ENCODE measurements at places on chromosomes 6 and 20.

DNA sequence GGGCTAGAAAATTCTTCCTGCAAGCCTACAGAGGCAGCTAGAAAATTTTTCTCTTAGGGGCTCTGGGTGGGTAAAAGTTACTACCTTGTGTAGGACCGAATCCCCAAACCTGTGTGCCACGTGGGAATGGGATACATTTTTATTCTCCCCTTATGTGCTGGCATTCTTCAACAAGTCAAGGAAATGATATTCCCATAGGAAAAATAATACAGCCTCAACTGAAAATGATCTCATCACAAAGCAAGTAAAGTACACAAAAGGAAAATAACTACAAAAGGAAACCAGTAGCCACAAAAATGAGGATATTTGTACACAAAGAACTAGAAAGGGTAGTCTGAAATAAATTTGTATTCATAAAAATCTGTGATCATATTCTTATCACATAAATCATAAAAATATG lies 298.1 kb downstream of the LAMA2 start:
- DNase-seq, result no peak

DNA sequence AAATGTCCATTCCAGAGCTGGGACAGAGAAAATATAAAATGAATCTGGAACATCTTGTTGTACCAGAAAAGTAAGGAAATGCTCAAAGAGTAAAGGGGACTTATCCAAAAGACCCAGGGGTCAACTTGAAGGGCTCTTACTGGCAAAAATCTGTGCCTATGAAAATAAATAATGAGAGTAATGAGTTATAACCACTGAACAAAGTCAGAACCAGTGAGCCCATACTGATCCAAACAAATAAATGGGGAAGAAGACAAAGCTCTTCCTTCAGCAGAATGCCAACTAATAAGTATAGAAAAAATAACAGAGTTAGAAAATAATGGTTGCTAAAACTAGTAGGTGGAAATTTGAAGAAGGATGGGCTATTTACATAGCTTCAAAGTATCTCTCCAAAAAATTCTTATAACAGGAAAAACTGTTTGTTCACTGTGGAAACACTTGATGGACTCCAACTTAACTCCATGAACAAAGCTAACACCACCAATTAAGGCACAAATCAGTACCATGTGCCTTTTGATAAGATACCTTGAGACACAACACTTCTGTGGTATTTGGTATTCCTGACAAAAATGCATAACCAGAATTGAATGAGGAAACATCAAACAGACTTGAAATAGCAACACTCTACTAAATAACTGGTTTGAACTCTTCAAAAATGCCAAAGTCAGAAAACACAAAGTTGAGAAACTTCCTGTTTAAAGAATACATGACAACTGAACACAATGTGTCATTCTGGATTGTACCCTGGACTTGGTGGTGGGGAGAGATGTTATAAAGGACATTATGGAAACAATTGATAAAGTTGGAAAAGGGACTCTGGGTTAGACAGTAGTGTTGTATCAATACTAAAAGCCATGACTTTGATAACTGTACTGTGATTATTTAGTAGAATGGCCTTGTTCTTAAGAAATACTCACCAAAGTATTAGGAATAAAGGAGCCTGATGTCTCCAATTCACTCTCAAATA lies 197.5 kb downstream of the ISM1 start:
- DNase-seq, result no peak

DNA sequence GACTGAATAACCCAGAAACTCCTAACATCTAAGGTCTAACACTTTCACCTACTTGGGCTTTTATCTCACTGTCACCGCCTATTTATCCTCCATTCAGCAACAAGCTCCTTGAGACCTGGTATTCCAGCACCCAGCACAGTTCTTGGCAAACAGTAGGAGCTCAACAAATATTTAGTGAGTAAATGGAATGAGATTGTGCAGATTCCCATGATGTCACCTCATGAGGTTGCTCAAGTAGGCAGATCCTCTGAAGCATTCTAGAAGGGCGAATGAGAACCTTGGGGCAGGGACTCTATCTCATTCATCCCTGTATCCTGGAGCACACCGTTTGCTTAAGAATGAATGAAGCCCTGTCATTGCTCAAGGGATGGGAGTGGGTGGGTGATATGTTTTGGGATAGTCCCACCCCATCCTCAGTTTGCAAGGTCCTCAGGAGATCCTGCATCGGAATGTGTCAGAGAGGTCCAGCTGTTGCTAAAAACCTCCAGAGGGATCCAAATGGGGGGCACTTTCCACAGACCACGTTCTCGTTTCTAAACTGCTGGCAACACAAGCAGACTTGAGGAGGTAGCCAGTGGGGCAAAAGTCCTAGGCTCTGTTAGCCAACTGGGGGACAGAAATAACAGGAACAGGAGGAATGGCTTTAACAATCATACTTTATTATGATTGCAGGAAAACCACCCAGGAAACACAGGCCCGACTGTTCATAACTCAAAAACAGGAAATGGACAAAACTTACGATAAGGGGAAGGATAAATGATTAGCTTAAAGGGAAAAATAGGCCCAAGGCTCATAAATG lies 42.0 kb downstream of the EDN1 start:
- no peak for DNase-seq

GRCh38 chr20:16709017-16709416 lies 20.8 kb upstream of the SNRPB2 start:
- no peak for DNase-seq

GRCh38 chr6:24458941-24459340 lies 30.4 kb downstream of the GPLD1 start:
- DNase-seq, result no peak

- no peak for DNase-seq
These were observed 6.0 kb downstream of the CLPSL1 start for GRCh38 chr6:35786810-35787209.

- DNase-seq, result no peak
These were observed 708 bp downstream of the WDR46 start for GRCh38 chr6:33288141-33288920.

GRCh38 chr6:1591243-1591642 lies 18.5 kb upstream of the FOXC1 start:
- no peak for DNase-seq

DNA sequence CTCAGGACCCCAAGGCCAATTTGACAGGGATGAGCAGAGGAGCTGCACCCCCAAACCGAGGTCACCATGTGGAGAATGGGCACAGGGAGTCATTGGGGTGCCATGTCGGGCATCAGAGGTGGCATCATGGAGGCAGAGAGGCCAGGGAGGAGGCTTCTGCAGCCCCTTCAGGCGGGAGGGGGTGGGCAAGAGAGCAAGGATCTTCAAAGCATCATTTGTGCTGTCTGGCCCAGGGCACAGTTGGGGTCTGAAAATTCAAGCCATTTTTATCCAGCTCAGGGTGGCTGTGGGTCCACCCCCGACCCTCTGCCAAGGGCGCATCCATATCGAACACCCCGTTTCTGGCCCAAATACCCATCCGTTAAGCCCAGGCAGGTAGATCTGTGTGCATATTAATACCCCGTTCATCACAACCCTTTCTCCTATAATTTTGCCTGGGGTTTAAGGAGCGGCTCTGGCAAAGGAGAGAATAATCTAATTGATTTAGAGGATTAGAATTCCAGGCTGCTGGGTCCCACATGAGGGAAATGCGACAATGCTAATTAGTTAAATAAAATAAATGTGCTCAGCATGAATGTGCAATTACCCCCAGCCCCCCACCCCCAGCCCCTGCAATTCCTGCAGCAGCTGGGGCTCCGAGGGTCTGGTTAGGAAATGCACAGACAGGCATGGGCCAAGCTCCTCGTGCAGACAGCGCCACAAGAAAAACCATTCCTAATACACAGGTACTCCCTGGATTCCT lies 31.9 kb downstream of the VSTM2L start:
- DNase-seq, result no peak

- no peak for DNase-seq
These were observed 10.5 kb upstream of the OGFRL1 start for GRCh38 chr6:71277926-71278600.

- peak; percentile 22 for DNase-seq
These were observed 23.4 kb downstream of the FAM217A start for GRCh38 chr6:4055420-4056041.

- peak; percentile 70 for DNase-seq
These were observed 637 bp upstream of the HIVEP2 start for GRCh38 chr6:142945446-142946180.

GRCh38 chr6:100464162-100464851 lies 414 bp downstream of the SIM1 start:
- no peak for DNase-seq

DNA sequence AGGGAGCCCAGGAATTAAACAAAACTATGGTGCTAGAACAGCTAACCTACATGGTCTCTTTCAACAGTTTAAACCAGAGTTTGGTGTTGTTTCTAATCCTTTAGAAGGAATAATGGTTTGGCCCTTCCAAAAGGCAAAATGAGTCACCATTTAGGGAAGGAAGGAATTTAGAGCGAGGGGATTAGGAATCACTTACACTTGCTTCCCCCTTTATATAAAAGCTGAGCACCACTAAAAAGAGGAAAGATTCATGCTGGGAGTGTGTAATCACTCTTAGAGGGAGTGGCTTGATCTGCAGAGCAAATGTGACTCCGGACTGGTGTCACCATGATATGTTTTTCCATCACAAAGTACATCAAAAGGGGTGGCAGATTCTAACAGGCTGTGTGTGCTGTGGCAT lies 63.6 kb downstream of the F13A1 start:
- no peak for DNase-seq

DNA sequence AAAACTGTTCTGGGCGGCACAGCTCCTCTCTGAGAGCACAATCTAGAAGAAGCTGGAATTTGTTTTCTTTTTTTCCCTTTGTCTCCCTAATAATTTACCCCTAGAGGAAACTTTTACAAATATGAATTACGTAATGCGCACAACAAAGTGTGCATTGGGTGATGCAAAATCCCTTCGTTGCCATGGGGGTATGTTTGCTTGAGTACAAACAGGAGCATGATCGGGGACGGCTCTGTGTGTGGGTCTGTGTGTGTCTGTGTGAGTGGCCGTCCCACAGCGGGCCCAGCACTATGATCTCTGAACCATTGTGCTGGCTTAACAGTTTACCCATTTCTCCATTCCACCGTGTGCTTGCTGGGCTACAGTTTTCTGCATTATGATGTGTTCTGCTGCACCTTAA lies 278.2 kb downstream of the CDC5L start:
- no peak for DNase-seq

- peak; percentile 75 for DNase-seq
These were observed 43.6 kb upstream of the FOXP4 start for GRCh38 chr6:41502566-41502916.

GRCh38 chr6:63806573-63806913 lies 170.9 kb downstream of the PHF3 start:
- no peak for DNase-seq

DNA sequence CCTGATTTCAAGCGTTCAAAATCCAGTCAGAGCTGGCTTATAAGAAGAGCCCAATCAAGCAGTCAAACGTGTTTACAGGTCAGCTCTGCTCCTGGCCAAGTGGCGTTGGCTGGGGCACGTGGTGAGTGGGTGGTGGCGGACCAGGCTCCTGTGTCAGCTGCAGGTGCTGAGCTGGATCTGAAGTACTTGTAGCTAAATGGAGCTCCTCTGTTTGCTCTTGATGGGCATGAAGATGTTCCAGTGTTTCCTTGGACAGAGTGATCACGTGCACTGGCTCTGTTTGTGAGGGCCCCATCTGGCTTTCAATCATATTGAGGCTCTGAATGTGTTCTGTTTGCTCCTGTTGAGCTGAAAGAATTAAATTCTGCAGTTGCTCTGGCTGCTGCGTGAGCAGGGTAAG lies 10.2 kb upstream of the MICAL1 start:
- DNase-seq, result no peak

- DNase-seq, result no peak
These were observed 79.7 kb downstream of the FIG4 start for GRCh38 chr6:109770779-109771178.

GRCh38 chr6:2739335-2739734 lies 11.4 kb downstream of the MYLK4 start:
- no peak for DNase-seq

DNA sequence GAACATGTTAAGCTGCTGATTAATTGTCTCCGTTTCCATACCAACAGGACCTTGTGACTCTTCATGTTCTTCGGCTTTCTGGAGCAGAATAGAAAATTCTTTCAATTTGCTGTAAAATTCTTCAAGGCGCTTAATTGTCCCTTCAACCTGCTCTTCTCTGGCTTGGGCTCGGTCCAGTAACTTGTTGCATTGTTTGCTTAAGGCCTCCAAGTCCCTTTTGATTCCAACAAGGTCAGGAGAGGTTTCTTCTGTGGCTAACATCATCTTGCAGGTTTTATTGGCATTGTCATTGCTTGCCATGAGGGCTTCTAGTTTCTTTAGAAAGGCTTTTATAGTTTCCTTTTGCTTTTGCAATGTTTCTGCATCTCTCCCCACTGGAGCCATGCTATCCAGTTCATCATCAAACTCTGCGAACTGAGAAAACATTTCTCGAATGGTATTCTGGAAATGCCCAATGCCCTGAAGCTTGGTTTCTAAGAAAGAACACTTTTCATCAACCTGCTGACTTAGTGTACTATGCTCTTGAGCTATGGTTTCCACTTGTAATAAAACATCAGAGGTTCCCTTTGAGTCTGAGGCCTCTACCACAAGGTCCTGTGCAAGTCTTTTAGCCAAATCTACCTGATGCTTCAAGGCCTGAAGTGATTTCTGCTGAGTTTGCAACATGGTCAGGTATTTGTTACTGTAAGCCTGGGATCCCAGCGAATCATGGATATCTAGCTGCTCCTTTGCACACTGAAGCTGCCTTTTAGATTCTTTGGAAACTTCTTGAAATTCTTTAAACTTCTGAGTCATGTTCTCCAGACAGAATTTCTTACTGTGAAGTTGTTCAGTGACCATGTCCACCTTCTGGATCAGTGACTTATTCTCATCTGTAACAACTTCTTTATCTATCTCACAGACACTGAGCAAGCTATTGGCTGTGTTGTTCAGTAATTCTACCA lies 90.2 kb downstream of the DST start:
- DNase-seq, result no peak

- no peak for DNase-seq
These were observed 52.1 kb upstream of the BEND6 start for GRCh38 chr6:56902641-56903464.

DNA sequence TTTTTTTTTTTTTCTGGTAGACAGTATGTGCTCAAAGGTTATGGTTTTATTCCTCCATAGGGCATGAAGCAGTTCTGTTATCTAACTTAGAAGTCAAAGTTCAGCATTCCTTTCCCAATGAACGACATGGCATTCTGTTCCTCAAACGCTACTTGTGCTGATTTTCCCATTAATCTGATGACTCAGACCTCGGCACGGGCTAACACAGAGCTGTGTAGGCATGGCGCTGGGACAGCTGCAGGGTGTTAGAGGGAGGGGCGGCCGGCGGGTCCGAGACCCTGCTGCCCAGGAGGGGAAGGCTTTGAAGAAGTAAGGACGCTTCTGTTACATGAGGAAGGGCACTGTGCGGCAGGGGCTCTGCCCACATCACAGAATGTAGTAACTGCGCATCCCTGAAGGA lies 93.6 kb upstream of the AGPAT4 start:
- no peak for DNase-seq
